ENCODE measurements at places on chromosomes 4 and X. TPM values are rescaled to one million over a fixed set of nuclear protein-coding genes. Genes with fewer than 3 reads are reported as not detected.

Gene TCEAL6
- not detected for total RNA-seq

Gene RASL11B
- total RNA-seq = 1.3 TPM

Gene SH2D1A
- not detected for total RNA-seq

Gene PLXNB3
- 7.7 TPM for total RNA-seq

Gene METAP1
- 50.3 TPM for total RNA-seq

Gene CFAP99
- not detected for total RNA-seq

Gene OTC
- not detected for total RNA-seq

Gene TKTL2
- not detected for total RNA-seq

Gene PNMA3
- total RNA-seq = 0.12 TPM

Gene CT55
- not detected for total RNA-seq

Gene RAI2
- total RNA-seq = not detected

Gene HEPH
- total RNA-seq = 26.4 TPM

Gene MID2
- total RNA-seq = 32.9 TPM

Gene CCDC160
- not detected for total RNA-seq

Gene OPRPN
- total RNA-seq = not detected

Gene BGN
- 39.8 TPM for total RNA-seq

Gene FREM3
- not detected for total RNA-seq

Gene RTL5
- 2.9 TPM for total RNA-seq

Gene MAGIX
- total RNA-seq = 2.2 TPM

Gene CYSLTR1
- not detected for total RNA-seq

Gene TNMD
- total RNA-seq = 3.4 TPM

Gene MAP9
- 8.6 TPM for total RNA-seq

Gene PNMA6F
- not detected for total RNA-seq

Gene GAGE2A
- not detected for total RNA-seq

Gene MAGEC2
- not detected for total RNA-seq

Gene FOXR2
- total RNA-seq = not detected

Gene CT47B1
- not detected for total RNA-seq

Gene PCDH10
- total RNA-seq = 7.5 TPM

Gene ITGB1BP2
- total RNA-seq = 0.49 TPM

Gene GAGE12H
- total RNA-seq = not detected

Gene SSX3
- not detected for total RNA-seq

Gene RRH
- total RNA-seq = not detected

Gene BEX2
- total RNA-seq = 0.73 TPM

Gene TLR7
- not detected for total RNA-seq
